ENCODE measurements at places on chromosomes 7 and 10. TPM values are rescaled to one million over a fixed set of nuclear protein-coding genes. Genes with fewer than 3 reads are reported as not detected.

DNA sequence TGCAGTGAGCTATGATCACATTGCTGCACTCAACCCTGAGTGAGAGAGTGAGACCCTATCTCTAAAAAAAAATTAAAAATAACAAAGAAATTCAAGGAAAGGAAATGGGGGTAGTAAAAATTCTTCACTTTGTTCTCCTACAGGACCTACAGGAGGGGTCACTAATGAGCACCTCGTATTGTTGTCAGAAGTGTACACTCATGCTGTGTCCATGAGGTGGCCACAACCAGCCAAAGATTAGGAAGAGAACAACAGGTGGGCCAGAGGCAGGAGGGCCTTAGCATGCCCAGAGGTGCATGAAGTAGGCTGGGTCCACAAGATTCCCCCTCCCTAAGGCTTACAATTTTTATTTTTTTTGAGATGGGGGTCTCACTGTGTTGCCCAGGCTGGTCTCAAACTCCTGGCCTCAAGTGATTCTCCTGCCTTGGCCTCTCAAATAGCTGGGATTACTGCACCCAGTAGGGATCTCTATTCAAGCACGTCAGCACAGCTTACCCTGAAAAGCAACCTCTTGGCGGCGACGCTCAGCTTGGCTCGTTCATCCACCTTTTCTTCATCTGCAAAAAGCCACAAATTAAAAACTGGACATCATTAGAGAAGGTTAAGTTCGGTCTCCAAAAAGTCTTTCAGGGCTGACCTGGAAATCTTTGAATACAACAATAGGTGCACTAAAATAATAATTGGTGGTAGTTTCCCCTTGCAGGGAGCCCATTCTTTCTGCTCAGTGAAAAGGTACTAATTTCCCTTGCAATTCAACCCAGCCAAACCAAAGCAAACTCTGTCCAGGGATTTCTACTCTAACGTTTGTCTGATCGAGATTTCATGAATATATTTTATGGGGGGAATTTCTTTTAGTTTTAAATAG, 104.4 kb downstream of the SVIL start:
- no peak for DNase-seq

GRCh38 chr10:69180525-69181204, 631 bp downstream of the SUPV3L1 start:
- DNase-seq: no peak

PSD gene
- 3.6 TPM for total RNA-seq

GRCh38 chr10:114905450-114905849, 32.5 kb upstream of the TRUB1 start:
- no peak for DNase-seq

DNA sequence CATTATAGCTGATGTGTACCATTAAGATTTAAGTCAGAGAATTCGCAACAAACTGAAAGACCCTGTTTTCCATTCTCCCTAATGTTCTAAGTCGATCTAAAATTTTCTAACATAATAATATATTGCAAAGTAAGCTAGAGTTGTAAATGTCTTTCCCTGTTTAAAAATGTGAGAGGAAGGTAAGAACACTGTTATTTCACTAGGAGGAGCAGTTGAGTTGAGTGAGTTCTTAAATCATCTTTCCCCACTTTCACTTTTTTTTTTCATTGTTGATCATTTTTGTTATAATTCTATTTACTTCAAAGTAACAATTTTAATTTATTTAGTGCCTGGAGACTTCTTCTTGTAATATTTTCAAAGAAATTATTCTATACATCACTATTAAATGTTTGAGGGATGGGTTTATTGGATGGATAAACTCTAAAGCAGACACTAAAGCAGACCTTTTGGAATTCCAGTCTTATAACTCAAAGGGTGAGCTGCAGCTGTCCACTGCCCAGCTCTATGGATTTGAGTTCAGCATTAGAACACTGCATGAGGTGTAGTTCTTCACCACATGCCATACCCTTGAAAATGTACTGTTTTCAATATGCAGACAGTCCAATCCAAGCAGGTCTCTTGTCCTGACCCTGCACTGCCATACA, 181.3 kb upstream of the FZD1 start:
- DNase-seq: no peak

DNA sequence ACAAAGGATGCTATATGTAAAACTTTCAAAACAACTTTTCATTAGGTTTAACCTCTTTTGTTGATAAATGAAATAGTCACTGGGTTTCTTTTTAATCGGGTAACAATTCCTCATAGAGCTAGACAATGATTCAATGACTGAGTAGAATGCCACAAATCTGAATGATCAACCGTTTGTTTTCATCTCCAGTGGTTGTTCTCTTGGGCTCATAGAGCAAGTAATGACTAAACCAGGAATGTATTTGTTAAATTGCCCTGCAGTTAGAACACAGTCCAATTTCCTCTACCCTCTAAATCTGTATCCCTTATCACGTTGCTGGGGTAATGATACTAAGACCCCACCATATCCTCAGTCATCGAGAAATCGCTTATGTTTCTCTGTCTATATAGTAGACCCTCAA, 40.0 kb downstream of the CNNM1 start:
- no peak for DNase-seq

- DNase-seq: no peak
Observed at GRCh38 chr10:12875100-12875499, 126.4 kb downstream of the CCDC3 start.

DNA sequence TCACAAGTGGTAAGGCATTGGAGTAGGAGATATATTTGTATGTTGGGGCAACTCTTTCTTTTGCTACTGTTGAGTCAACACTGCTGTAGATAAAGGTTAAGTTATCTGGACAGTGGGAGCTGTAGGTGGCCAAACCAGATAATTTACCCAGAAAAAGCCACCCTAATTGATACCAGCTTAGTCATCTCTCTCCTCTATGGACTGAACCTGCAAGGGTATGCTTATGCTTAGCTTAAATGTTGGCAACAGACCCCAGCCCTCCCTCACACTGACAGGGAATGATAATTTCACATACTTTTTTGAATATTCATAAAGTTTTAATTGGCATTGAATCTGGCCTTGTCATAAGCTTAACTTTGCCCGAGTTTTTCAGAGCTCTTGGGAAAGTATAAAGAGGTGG, 66.3 kb downstream of the CREB5 start:
- no peak for DNase-seq

UTF1 gene
- total RNA-seq: not detected

DNA sequence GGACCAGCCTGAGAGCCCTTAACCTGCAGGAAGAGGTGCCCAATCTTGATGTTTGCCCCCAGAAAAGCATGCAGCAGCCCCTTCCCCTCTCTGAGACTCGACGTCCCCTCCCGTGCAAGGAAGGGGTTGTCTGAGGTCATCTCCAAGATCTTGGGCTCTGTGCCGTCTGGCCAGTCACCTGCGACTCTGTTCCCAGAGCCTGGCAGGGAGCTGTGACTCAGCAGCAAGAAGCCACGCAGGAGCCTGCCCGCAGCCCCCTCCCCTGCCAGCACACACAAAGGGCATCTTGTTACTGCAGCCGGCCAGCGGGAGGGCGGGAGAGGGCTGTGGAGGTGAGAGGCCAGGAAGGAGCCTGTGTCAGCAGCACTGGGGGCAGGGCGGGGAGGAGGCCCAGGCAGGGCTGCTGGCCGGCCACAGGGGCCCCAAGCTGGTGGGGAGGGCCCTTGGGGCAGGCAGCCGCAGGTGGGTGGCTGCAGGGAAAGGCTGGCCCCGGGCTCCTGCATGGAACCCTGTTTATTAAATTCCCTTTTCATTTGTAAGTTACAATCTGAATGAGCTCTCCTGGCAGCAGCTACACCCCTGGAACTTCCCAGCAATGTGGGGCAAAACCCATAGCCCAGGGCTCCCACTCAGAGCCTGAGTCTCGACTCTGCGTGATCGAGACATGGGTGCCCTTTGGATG, 103.7 kb upstream of the ZMIZ1 start:
- no peak for DNase-seq

CCDC3 gene
- not detected for total RNA-seq

DNA sequence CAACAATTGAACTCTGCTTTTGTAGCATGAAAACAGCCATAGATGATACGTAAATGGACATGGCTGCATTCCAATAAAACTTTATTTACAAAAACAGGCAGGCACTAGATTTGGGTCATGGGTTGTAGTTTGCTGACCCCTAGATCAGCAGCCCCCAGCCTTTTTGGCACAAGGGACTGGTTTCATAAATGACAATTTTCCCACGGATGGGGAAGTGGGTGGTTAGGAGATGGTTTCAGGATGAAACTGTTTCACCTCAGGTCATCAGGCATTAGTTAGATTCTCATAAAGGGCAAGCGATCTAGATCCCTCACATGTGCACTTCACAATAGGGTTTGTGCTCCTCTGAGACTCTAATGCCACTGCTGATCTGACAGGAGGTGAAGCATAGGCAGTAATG, 16.5 kb upstream of the ANK3 start:
- no peak for DNase-seq

DNA sequence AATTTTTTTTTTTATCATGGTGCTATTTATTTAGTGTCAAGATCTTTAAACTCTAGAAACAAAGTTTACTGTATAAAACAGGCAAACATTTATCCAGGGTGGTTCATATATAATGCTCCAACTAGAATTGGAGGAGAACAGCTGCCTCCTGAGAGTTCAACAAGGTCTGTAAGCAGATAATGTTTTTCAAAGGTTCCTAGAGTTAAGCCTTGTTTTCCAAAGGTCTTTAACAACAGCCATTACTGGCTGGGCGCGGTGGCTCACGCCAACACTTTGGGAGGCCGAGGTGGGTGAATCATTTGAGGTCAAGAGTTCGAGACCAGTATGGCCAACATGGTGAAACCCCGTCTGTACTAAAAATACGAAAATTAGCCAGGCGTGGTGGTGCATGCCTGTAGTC, 316.7 kb downstream of the CCDC3 start:
- DNase-seq: no peak

- no peak for DNase-seq
Observed at GRCh38 chr7:128032605-128033235, 1.5 kb upstream of the LRRC4 start.

DNA sequence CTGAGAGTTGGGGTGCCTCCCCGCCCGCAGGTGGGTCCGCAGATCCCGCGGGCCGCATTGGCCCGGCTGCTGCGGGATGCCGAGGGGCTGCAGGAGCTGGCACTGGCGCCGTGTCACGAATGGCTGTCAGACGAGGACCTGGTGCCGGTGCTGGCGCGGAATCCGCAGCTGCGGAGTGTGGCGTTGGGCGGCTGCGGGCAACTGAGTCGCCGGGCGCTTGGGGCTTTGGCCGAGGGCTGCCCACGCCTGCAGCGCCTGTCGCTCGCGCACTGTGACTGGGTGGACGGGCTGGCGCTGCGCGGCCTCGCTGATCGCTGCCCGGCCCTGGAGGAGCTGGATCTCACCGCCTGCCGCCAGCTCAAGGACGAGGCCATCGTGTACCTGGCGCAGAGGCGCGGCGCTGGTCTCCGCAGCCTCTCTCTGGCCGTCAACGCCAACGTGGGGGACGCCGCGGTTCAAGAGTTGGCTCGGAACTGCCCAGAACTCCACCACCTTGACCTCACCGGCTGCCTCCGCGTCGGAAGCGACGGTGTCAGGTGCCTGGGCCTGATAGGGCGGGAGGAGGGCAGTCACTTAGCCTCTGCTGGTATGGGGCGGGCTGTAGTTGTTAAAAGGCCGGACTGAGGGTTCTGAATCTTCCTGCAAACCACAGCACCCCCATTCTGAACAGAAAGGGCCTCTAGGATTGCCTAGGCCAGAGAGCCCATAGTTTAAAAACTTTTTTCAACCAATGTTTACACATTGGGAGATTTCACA, 1.3 kb downstream of the FBXL15 start:
- DNase-seq: no peak

- no peak for DNase-seq
Observed at GRCh38 chr7:120021085-120021484, 251.9 kb upstream of the KCND2 start.
